MV-4-11 (cell line): ENCODE measurements at places on chromosomes 11 and 22.

DNA sequence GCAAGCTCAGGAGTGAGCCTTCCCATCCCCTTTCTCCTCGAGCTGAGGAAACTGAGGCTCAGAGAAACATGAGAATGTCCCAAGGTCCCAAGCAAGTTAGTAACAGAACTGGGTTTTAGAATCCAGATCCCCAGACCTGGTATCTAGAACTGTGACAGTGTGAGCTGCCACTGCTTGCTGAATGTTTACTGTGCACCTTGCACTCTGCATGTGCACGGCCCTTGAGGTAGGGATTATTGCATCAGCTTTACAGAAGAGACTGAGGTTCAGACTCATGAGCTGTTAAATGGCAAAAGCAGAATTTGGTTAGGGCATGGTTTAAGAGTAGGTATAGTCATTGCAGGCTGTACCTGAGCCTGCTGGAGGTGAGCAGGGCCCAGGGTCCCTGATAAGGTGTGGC lies 3.8 kb upstream of the MPPED1 start:
- DNase-seq = no peak

DNA sequence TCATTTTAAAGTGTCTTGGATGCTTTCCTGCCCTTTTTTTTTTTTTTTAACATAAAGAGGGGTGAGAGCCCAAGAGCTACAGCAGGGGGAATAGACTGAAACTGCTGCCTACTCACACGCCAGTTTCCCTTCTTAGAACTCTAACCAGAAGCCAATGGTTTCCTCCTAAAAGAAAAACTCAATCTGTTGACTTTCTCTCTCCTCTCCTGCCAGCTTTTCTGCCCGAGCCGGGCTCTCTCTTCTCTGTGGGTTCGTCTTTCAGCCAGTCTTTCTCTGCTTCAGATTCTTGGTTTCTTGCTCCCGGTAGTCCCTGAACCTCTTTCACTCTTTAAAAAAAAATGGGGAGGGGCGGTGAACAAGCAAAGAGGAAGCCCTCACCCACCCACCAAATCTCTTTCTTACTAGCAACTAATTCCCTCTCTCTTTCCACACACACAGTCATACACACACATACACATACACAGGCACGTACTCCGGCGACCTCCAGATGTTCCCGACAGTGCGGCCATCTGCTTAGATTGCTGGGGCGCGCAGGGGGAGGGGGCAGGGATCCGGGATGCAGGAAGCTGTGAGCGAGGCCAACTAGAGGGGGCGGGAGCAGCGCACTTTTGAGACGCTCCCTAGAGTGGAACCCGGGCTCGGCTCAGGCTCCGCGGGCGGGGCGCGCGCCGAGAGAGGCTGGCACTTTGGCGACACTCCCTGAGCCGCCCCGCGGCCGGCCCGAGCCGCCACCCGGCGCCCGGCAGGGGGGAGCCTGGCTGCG lies 444 bp upstream of the TSKU start:
- DNase-seq = peak; percentile 39

- DNase-seq = peak; percentile 5
Measured at GRCh38 chr22:43230971-43231723, 44.2 kb upstream of the TTLL12 start.

GRCh38 chr22:31400023-31400397 lies 606 bp downstream of the DRG1 start:
- no peak for DNase-seq

DNA sequence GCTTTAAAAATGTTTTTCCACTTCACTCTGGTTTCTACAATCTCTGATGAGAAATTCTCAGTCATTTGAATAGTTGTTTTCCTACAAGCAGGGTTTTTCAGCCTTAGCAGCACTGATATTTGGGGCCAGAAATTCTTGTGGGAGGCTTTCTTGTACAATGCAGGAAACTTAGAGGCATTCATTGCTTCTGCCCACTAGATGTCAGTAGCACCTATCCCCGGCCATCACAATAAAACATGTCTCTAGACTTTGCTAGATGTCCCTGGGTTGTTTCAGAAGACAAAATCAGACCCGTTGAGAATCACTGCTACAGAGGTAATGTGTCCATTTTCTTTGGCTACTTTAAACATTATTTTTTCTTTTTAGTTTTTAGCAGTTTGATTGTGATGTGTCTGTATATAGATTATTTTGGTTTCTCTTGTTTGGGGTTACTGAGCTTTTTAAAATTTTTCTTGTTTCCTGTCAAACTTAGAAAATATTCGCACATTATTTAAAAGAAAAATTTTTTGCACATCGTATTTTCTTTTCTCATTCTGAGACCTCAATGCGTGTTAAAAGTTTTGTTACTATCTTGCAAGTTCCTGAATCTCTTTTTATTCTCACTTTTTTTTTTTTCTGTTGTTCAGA lies 60.8 kb upstream of the CCDC179 start:
- DNase-seq = peak; percentile 12

- no peak for DNase-seq
Measured at GRCh38 chr11:76193219-76193618, 13.1 kb downstream of the WNT11 start.

DNA sequence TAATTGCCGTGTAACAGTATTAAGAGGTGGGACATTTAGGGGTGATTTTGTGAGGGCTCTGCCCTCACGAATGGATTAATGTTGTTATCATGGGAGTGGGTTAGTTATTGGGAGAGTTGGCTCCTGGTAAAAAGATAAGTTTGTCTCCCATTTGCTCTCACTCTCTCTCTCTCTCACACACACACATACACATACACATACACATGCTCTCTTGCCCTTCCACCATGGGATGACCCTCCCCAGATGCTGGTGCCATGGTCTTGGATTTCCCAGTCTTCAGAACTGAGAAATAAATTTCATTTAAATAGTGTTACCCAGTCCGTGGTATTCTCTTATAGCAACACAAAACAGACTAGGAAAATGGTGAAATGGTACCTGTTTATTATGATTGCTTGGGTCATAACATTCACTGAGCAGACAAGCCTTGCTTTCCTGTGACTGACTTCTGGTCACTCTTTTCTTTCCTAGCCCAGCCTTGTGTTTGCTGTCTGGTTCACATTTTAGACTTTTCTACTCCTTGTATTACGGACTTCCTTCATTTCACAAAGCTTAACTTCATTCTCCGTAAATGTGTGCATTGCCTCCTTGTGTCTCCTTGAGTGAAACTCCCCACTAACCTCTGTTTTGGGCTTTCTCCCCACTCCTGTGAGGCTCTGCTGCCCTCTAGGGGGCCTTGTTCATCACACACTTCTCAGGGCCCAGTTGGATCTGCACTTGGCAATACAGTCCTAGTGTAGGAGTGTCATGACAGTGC lies 206.5 kb upstream of the CTSC start:
- DNase-seq = peak; percentile 78

DNA sequence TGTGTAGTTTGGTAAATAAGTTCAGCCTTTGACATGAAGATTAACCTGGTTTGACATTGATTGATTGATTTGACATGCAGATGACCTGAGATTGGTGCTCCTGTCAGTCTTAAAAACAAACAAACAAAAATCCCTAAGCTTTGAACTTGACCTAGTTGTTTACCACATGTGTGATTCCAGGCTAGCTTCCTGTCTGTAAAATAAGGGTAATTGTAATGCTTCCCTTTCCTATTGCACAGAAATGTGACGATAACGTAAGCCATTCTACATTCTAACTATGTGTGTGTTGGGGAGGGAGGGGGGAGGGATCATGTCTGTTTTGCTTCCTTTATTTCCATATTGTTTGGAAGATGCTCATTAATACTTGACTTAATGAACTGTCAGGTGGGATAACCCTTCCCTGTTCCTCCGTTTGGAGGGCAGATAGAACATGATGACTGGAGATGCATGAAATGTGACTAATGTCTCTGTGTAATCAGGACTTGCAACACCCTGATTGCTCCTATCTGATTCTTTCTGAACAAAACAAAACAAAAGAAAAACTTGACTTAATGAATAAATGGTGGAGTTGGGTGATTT lies 106.1 kb upstream of the CLMP start:
- peak; percentile 30 for DNase-seq

- no peak for DNase-seq
Measured at GRCh38 chr22:49764127-49764581, 63.5 kb downstream of the BRD1 start.

- DNase-seq = no peak
Measured at GRCh38 chr11:120223793-120224192, 13.0 kb downstream of the OAF start.

DNA sequence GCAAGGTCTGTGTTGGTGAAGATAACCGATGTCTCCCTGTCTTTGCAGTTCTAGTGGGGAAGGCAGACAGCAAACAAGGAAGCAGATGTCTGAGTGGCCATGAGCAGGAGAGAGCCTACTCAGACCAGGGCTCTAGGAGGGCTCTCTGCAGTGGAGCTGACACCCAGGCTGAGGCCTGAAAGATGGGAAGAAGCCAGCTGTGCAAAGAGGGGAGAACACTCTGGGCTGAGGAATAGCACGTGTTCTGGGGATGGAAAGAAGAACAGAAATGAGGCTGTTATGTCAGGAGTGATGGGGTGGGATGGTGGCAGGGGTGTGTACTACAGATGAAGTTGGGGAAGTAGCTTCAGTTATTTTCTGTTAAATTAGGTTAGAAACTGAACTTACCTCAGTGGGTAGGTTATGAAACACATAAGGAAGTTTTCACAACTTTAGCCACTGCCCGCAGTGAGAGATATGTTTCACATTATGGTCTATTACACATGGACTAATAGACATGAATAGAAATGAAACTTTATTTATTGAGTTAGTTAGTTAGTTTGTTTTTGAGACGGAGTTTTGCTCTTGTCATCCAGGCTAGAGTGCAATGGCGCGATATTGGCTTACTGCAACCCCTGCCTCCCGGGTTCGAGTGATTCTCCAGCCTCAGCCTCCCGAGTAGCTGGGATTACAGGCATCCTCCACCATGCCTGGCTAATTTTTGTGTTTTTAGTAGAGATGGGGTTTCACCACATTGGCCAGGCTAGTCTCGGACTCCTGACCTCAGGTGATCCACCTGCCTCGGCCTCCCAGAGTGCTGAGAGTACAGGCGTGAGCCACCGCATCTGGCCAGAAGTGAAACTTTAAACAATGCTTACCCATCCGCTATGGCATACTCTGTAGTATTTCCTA lies 7.8 kb downstream of the DCPS start:
- DNase-seq = peak; percentile 98

DNA sequence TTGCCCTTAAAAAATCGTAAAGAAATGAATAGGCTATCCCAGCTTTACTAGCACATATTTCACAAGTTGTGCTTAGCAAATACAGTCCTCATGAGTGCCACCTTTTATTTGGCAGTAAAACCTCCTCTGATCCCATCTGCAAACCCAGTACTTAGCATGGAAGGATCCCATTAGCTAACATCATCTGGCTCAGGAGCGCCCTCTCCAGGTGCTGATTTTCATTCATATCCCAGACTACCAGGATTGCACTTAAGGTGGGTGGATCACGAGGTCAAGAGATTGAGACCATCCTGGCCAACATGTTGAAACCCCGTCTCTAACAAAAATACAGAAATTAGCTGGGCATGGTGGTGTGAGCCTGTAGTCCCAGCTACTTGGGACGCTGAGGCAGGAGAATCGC lies 76.1 kb upstream of the PAX6 start:
- DNase-seq = no peak

GRCh38 chr11:46564459-46564858 lies 29.4 kb downstream of the AMBRA1 start:
- DNase-seq = no peak

DNA sequence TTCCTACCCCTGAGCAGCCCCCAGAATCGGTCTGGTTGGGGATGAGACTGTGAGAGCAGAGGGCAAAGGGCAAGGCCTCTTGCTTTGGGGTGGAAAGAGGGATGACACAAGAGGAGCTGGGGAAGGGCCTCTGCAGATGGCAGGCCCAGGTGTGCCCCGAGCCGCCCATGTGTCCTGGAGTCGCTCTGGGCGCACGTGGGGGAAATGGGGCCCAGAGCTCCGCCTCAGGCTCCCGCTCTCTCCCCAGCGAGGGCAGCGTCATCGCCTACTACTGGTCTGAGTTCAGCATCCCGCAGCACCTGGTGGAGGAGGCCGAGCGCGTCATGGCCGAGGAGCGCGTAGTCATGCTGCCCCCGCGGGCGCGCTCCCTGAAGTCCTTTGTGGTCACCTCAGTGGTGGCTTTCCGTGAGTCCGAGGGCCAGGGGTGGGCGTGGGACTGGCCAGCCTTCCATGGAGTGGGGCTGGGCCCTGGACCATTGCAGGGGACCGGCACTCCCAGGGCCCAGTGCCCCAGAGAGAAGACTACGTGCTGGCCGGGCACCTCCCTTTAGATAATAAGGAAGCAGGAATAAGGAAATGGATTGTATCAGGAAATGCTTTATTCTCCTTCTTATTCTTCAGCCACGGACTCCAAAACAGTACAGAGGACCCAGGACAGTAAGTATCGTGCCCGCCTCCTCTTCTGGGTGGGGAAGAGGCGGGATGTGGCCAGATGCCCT lies 30.1 kb downstream of the ST14 start:
- no peak for DNase-seq

GRCh38 chr11:127943763-127944162 lies 643.6 kb downstream of the ETS1 start:
- DNase-seq = no peak

DNA sequence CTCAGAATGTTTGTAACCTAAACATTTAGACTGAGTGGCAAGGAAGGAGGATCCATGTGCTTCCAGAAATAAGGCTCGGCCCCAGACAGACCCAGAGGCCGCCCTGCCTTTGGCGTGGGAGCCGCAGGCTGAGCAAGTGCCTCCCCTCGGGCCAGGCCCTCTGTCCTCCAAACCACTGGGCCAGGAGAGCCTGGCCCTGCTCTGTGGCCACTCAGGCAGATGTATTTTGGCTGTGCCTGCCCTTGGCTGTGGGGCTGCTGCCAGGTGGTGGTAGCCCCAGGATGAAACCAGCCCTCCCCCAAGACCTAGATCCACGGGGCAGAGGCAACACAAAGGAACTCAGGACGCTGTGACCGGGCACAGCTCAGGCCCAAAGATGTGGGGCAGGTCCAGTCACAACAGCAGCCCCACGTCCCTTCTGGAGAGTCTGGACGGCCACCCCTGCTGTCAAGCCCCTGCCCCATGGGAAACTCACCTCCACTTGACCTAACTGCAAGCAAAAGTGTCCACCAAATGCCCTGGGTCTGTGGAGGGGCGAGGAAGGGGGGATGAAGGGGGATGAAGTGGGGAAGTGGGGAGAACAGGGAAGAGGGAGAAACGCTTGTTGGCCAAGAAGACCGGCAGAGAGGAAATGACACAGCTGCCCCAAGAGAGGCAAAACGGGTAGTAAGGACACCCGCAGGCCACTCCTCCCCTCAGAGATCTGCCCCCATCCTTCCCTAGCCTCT lies 24.0 kb downstream of the PISD start:
- peak; percentile 94 for DNase-seq

DNA sequence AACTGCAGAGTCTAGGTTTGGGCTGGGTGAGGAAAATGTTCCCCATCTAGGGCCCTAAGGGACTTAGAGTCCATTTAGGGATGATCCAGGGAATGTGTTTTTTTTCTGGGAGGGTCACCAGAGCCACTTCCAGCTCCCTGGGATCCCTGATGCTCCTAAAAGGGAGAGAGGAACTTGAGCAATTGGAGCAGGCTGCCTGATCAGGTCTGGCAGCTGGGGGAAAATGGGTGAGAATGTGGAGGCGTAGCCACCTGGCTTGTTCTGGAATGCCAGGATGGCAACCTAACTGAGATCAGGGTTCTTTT lies 1.2 kb downstream of the PGAP2 start:
- no peak for DNase-seq
